ENCODE measurements at places on chromosomes 7 and 10.

DNA sequence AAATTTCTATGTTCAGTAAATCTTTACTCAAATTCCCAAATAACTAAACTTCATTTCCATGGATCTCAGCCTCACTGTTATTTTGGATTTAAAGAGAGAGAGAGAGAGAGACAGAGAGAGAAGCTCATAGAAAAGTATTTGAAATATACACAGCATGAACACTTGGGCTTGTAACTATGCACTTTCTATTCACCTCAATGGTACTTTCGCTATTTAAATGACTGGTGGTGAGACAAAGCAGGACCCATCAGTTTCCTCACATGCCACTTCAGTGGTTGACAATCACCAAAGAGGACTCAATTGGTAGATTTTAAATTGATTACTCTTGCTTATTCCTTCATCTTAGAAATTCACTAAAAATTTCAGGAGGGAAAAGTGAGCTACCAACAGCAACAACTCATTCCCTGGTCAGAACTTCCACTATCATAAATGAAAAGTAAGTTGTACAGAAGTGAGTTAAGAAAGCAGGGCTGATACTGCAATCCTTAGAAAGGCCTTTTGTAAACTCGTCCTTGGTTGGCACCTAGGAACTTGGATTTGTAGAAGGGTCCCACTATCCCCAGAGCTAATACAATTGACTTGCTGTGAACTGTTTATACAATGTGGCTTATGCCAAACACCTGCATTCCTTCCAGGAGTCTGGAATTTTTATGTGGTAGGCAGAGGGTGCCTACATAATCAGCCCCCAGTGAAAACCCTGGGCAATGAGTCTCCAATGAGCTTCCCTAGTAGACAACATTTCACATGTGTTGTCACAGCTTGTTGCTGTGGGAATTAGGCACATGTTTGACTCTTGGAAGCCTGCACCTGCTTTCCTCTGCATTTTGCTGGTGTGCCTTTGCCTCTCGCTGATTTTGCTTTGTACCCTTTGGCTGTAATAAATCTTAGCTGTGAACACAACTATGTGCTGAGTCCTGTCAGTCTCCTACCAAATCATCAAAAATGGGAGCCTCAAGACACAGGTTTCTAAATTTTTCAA lies 10.8 kb downstream of the ERLIN1 start:
- no peak for DNase-seq

- no peak for DNase-seq
Measured at GRCh38 chr7:111705807-111706206, 143.5 kb upstream of the IMMP2L start.

- no peak for DNase-seq
Measured at GRCh38 chr7:112881-113280, 79.5 kb upstream of the FAM20C start.

GRCh38 chr10:93515071-93516005 lies 18.9 kb downstream of the CEP55 start:
- DNase-seq, result no peak

DNA sequence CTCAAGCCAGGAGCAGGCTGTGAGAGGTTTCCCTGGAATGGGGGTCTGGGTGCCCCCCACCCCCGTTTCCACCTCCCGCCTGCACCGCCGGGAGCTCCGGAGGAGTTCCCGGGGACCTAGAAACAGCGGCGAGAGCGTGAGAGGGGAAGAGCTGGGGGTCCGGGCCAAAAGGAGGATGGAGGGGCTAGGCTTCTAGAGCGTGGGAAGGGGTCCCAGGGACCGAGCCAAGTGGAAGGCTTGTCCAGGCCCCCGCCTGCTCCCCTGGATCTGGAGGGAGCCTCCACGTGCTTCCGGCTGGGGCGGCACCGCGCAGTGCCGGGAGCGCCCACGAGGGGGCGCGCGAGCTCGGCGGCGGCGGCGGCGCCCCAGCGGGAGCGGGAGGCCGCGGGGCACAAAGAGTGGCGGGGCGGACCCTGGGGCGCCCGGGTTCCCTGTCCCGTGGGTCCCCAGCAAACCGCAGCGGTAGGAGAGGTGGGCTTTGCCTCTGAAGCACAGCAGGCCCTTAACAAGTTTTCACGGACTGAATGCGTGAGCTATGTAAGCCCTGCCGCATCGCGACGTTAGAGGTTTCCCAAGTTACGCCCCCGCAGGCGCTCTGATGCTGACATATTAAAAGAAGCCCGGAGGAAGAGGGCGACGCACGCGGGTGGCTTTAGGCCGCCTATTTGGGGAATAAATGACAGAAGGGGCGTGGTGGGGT lies 104.4 kb upstream of the LRRC4 start:
- peak; percentile 55 for DNase-seq

- DNase-seq, result no peak
Measured at GRCh38 chr7:73885433-73885974, 24.5 kb downstream of the TMEM270 start.

DNA sequence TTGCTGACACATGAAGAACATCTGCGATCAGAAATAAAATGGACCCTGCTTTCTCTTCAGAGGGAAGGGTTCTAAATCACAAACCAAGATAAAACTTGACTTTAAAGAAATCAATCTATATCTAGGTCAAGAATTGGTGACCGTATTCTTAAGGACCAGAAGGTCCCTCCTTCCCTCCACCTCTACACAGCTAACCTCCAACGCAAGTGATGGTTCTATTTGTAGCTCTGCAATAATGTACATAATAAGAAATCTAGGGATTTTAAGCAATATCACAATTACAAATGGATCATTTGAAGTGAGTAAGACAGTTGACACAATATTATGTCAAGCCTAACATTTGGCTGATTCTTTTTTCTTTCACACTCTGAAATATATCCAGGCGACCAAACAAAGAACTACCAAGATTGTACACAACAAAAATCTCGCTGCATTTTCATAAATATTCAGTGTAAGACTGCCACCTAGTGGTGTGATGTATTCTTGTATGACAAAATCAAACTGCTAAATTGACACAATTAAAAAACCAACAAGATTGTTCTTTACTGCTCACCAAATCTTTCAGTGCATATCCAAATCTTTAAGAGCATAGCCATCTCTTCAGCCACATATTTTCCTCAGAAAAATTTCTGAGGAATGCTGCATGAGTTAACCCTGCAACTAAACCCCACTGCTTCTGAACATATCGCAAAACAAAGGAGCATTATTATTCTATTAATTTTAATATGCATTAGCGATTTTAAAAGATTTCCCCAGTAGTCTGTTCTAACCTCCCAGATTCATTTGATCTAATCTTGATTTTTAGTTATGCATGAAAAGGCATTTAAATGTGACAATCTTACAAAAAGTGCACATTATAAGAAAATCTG lies 44.5 kb downstream of the ICA1 start:
- peak; percentile 20 for DNase-seq

DNA sequence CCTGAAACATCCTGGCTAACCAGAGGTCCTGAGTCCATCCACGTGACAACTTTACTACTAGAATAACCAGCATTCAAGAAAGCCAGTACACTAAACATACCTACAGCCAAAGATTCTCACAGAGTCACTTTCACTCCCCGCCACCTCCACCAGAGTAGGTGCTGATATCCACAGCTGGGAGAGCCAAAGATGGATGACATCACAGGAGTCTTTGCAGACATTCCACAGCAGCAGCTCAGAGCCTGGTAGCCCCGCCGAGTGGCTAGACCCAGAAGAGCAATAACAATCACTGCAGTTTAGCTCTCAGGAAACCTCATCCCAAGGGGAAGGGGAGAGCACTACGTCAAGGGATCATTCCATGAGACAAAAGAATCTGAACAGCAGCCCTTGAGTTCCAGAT lies 13.5 kb upstream of the ADAM22 start:
- no peak for DNase-seq

DNA sequence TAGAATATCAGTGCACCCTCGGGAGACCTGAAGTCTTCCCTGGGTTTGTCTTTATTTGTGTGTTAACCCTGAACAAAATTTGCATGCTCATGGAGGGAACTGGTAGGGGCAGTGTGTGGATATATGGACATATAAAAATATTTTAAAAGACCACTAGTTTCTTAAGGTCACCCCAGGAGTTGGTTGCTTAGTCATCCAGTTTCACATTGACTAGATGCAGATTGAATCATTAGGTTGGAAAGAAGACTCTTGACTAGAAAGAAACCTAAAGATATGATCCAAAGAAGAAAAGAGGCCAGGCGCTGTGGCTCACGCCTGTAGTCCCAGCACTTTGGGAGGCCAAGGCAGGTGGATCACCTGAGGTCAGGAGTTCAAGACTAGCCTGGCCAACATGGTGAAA lies 137.1 kb downstream of the KAT6B start:
- DNase-seq, result no peak

GRCh38 chr10:46232084-46232483 lies 54.7 kb upstream of the ANTXRL start:
- no peak for DNase-seq

DNA sequence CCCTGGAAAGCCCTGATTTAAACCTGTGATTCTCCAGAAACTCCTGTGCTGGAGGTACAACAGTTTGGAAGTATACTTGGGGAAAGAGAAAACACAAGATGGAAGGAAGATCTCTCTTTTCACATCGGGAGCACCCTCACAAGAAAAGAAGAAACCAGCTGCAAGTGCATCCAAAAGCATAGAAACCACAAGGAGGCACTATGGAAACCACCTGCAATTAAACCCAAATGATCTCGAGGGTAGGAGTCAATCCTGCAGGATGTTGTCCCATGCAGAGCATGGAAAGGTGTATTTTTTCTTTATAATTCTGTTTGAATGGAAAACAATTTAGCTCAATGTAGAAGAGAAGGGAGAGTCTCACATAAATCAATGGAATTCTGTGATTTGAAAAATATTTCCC lies 210.5 kb downstream of the TWIST1 start:
- DNase-seq, result no peak

GRCh38 chr7:158303121-158303520 lies 284.5 kb downstream of the PTPRN2 start:
- no peak for DNase-seq

DNA sequence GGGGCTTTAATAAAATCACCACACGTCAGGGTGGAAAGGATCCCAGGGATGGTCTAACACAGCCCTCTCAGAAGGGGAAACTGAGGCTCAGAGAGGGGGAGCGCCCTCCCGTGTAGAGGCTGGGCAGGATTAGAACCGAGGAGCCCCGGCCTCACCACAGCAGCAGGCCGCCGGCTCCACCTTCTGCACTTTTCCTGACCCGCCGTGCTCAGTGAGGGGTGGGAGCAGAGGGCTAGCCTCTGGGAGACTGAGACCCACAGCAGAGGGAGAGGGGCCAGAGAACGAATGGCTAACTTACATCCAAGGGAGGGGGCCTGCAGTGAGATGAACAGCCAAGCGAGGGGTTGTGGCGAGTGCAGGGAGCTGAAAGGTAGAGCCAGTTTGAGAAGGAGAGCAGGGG lies 79.5 kb downstream of the COL13A1 start:
- DNase-seq, result no peak

DNA sequence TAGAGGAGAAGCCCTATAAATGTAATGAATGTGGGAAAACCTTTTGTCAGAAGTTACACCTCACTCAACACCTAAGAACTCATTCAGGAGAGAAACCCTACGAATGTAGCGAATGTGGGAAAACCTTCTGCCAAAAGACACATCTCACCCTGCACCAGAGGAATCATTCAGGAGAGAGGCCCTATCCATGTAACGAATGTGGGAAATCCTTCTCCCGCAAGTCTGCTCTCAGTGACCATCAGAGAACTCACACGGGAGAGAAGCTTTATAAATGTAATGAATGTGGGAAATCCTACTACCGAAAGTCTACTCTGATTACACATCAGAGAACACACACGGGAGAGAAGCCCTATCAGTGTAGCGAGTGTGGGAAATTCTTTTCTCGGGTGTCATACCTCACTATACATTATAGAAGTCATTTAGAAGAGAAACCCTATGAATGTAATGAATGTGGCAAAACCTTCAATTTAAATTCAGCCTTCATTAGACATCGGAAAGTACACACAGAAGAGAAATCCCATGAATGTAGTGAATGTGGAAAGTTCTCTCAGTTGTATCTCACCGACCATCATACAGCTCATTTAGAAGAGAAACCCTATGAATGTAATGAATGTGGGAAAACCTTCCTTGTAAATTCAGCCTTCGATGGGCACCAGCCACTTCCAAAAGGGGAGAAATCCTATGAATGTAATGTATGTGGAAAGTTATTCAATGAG lies 18.9 kb downstream of the RBAK start:
- no peak for DNase-seq

- DNase-seq, result no peak
Measured at GRCh38 chr7:151917791-151918509, 38.3 kb upstream of the GALNTL5 start.

DNA sequence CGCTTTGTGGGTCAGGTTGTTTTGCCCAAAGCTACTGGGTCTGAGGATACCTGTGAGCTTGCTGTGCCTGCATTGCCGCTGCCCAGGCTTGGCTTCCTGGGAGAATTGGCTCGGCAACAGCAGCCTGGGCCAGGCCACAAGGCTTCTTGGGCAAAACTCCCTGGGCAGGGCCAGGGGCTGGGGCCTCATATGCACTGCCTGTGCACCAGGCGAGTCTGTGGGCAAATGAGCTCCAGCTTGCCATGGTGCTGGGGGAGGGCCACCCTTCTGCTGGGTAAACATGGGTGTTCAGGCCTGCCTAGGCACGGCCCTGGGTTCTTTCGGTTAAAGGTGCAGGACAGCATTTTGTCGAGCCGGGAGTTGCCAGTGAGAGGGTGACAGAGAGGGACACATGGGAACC lies 19.4 kb downstream of the ZMIZ1 start:
- DNase-seq, result no peak

GRCh38 chr7:115975766-115976165 lies 54.8 kb downstream of the TFEC start:
- DNase-seq, result no peak

DNA sequence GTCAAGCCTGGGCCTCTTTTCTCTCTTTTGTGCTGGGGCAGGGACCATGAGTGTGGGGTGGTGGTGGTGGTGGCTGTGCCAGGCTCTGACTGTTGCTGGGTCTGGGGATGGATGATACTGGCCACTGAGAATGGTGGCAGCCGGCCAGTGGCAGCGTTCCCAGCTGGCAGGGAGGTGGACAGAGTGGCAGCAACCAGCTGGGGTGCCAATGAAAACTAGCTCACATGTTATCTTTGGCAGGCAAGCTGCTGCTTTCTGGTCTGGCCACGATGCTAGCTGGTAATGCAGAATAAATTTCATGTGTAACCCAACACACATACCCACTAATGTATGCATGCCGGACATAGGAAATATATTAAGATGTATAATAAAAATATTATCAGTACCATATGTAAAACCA lies 95.0 kb upstream of the SLC26A5 start:
- DNase-seq, result no peak

- no peak for DNase-seq
Measured at GRCh38 chr10:124996854-124997215, 54.9 kb downstream of the ZRANB1 start.

DNA sequence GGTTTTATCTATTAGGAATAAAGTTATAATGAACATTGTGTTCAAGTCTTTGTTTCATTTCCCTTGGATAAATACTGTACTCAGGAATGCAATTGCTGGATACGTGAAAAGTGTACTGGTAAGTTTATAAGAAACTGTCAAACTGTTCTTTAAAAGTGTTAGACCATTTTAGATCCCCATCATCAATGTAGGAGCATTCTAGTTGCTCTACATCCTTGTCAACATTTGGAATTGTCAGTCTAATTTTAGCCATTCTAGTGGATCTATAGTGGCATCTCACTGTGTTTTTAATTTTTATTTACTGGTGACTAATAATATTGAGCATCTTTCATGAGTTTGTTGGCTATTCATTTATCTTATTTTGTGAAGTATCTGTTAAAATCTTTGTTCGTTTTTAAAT lies 354.0 kb upstream of the NRP1 start:
- no peak for DNase-seq
